ENCODE measurements at places on chromosomes 6 and 20. TPM values are rescaled to one million over a fixed set of nuclear protein-coding genes. Genes with fewer than 3 reads are reported as not detected.

DNA sequence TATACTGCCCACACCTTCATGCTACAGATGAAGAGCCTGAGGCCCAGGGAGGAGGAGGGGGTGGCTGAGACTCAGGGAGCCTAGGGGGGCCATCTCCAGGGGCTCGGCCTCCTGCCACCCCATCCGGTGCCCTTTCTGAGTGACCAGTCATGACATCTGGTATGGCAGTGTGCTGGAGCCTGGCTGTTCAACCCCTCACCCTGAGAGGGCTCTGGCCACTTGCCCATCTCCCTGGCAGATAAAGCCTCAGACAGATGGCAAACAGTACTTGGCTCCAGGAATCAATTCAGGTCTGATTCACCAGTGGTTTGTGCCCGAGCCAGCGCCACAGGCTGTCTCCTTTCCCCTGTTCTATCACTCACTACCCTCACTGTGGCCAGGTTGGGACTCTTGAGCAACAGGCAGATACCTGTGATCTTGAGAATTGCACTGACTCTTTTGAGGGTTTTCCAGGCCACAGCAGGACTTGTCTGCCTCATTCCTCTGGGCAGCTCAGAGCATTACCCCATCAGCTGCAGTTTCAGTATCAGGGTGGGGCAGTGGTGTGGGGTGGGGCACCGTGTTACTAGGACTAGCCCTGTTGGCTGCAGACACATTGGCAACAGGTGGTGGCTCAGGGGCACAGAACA, 22.8 kb downstream of the SRSF3 start:
- DNase-seq, result peak; percentile 84

GRCh38 chr20:25486377-25486776, 78.9 kb downstream of the GINS1 start:
- DNase-seq, result no peak

DNA sequence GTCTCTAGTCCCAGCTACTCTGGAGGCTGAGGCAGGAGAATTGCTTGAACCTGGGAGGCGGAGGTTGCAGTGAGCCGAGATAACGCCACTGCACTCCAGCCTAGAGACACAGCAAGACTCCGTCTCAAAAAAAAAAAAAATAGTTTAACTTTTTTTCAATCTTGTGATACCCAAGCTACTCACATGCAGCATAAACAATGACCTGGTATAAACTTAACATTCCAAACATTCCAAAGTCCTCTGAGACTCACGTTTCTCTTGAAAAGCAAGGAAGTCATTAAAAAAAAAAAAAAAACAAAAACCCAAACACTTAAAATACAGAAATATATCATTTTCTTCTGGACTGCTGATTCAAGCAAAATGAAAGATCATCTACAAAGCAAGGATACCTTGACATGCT, 14.3 kb downstream of the CRNKL1 start:
- DNase-seq, result no peak

DNA sequence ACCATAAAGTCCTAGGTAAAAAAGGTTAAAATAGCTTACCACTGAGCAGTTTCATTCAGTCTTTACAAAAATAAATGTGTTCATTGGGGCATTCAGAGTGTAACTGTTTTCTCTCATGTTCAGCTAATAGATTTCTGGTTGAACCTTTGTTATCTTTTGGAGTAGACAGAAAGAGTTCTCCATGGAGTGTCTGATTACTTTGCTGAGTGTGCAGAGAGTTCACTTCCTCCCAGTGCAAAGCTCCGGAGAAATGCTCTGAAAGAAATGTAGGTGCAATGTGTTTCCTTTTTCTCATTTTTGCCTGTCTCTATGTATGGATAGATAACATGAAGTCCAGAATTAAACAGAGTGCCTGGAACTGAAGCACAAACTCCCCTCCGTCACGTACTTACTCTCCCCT, 52.6 kb downstream of the JAG1 start:
- DNase-seq, result no peak

- peak; percentile 76 for DNase-seq
Measured at GRCh38 chr20:48621376-48622078, 206.3 kb downstream of the PREX1 start.

DNA sequence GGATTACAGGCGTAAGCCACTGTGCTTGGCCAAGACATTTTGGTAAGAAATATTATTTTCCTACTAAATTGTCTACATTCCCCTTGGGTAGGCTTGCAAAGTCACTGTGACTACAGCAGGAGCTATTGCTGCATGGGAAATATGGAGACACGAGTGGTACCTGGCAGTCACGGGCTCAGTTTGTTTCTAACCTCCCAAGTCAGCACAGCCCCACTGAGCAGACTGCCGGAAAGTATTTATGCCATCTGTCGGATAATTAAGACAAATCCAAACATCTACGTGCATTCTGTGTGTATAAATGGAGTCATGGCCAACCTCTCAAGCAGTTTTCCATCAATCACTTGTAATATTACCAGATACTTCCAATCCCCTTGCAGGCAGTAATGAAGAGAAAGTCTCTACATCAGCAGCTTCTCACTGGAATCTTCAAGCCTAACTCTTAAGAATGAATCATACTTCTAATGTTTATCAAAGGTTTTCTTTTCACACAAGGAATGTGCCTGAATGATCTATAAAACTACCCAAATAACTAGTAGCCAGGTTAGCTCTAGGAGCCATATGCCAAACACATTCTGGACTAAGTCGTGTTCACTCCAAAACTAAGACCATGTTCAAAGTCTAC, 20.1 kb downstream of the PSMB1 start:
- no peak for DNase-seq

The DLL1 gene
- total RNA-seq, result 0.14 TPM

The C6orf141 gene
- 60.9 TPM for total RNA-seq

The CGA gene
- total RNA-seq, result not detected
